Naive B cell (primary cell): ENCODE measurements at places on chromosomes 11 and 22.

DNA sequence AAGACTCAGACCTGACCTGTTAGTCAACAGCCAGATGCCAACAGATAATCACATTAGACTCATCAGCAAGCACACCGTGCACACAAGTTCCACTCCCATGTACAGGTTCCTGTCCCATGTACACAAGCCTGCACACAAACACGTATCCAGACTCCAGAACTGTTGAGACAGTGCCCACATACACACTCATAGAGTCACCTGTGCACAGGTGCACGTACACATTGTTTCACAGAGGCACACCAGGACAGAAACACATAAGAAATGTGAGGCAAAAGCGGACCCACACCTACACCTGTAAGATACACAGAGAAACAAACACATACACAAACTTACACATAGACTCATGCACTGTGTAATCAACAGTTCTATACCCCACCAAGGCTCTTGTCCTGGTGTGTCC lies 2.7 kb upstream of the ZNF74 start:
- DNase-seq = no peak

GRCh38 chr11:131910523-131911387 lies 540.3 kb downstream of the NTM start:
- DNase-seq = no peak

- no peak for DNase-seq
These were observed 18.5 kb downstream of the OR51F1 start for GRCh38 chr11:4751201-4751600.

- no peak for DNase-seq
These were observed 304.9 kb downstream of the NTM start for GRCh38 chr11:131675121-131675888.

GRCh38 chr22:40660730-40661129 lies 18.6 kb upstream of the MCHR1 start:
- DNase-seq = no peak

GRCh38 chr11:111531136-111531535 lies 9.4 kb upstream of the LAYN start:
- no peak for DNase-seq

DNA sequence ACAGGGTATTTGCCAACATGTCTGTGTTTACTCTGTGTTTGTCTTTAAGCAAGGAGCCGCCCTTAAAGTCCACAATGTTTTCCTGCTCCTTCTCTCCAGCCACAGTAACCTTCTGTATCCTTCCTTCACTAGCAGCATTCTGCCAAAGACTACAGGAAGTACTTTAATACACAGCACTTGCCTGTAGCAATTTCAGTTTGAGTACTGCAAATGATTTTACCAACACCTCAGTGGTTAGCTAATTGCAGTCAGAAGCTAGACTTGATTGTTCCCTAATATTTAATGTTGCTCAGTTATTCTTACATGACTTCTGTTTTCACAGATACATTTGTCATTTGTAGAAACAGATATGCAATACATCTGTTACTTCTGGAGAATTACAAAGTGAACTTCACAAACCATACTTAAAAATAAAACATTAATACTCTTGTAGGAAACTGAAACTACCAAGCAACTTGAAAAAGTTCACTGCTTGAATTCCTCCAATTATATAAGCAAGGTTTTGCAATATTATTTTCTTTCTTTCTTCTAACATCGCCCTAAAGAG lies 69.1 kb downstream of the FCHSD2 start:
- DNase-seq = no peak

- no peak for DNase-seq
These were observed 36.7 kb upstream of the GCAT start for GRCh38 chr22:37771081-37771480.

GRCh38 chr22:38873469-38874411 lies 1.7 kb upstream of the CBX6 start:
- DNase-seq = no peak

GRCh38 chr11:69721106-69721505 lies 17.3 kb upstream of the FGF19 start:
- no peak for DNase-seq

GRCh38 chr11:74460481-74461154 lies 6.7 kb downstream of the KCNE3 start:
- DNase-seq = no peak

GRCh38 chr11:60242740-60243239 lies at the start of gene MS4A4E:
TSS of gene MS4A4E (minus strand) at chr11:60243137. CDS start at chr11:60230055, 13,082 bp downstream.
- DNase-seq = peak; percentile 24

GRCh38 chr11:20089796-20090653 lies 70.2 kb downstream of the DBX1 start:
- no peak for DNase-seq

- DNase-seq = no peak
These were observed 4.2 kb downstream of the MYRF start for GRCh38 chr11:61756452-61757212.

DNA sequence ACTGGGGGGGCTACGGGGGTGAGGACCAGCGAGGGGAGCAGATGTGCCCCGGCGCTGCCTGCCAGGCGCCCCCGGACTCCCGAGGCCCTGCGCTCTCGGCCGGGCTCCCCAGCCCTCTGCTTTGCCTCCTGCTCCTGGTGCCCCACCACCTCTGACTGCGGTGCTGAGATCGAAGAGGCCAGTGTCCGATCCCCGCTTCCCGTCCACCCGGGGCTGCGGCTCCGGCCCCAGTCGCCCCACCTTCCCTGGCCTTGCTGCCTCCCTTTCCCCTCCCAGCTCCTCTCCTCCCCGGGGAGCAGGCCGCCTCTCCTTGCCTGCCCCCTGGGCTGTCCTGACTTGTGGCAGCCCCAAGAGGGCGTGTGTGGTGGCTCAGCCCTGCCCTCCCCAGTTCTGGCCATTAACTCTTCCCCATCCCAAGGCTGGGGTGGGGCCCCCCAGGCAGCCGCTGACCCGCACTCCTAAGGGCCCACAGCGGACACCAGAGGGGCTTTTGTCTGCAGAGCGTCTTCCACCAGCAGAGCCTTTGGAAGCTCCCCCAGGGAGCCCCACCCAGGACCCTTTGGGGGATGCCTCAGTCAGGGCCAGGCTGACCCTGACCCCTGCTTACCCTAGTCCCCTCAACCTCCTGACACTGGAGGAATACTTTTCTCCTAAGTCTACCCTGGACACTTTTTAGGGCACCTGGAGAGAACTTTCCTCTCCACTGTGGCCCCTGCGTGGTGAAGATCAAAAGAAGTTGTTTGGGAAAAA lies 16.6 kb downstream of the RTN4RL2 start:
- peak; percentile 26 for DNase-seq

- DNase-seq = no peak
These were observed 1.6 kb upstream of the IZUMO1R start for GRCh38 chr11:94302776-94303175.

- DNase-seq = no peak
These were observed 12.2 kb downstream of the AP2A2 start for GRCh38 chr11:937841-938261.

GRCh38 chr11:112965656-112966055 lies 4.4 kb downstream of the NCAM1 start:
- DNase-seq = no peak

DNA sequence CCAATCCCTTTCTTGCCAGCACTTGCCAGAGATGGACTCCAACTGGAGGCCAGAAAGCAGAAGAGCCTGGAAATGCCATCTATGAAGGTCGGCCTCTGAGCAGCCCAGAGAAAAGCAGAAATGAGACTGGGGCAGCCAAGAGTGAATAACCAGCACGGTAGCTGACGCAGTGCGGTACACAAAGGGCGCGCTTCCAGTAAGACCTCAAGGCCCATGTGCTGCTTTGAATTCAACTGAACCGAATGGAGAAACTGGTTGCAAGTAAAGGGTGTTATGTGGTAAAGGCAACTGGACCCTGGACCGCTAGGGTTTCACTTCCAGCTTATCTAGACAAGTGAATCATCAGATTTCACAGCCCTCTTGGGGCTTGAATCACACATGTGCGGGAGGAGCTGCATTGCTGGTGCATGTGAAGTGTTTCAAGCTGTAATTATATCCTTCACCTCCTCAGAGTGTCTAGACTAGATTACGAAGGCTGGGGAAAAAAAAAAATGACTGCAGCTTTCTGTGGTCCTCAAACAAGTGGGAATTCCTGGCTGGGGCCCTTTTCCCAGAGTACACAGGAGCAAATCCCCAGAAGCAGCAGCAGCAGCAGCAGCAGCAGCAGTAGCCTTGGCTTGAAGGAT lies 128.9 kb downstream of the CCDC34 start:
- no peak for DNase-seq

GRCh38 chr11:86388198-86388597 lies 13.5 kb downstream of the CCDC81 start:
- DNase-seq = no peak

DNA sequence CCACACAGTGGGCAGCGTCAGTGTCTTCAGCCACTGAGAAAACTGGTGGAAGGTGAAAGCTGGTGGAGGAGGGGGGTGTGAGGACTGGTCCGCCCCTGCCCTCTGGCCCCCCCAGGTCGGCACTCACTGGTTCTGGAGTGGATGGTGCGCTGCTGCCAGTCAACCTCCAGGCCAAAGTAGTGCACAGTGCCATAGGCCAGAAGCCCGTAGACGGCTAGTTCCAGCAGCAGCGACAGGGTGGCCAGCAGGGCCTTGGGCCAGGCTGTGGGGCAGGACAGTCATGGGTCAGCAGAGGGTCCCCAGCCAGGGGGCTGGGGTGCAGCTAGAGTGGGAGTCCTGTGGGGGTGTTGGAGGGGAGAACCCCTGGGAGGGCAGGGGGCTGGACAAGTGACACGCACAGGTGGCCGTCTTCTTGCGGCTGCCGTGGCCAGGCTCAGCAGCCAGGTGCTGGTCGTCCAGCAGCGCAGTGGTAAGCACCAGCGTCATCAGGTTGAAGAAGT lies 2.2 kb downstream of the LMF2 start:
- DNase-seq = no peak

GRCh38 chr22:29855611-29856181 lies 17.6 kb upstream of the ASCC2 start:
- DNase-seq = no peak

DNA sequence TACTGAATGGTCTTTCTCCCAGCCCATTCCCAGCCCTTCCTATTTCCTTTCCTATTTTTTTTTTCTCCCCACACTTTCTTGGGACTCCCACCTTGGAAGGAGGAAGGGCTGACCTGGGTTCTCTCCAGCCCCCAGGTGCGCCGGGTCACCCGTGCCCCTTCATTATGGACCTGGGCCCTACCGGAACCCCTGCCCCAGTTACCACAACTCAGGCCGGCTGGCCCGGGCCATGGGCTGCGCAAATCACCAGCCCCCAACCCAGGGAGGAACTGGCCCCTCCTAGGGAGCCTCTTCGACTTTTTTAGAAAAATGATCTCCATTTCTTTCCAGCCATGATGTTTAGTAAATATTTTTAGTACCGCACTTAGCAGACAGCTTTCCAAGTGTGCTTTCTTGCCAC lies 62.2 kb downstream of the MORC2 start:
- no peak for DNase-seq

GRCh38 chr22:24086310-24086709 lies 75.2 kb downstream of the CABIN1 start:
- no peak for DNase-seq

GRCh38 chr11:65898656-65899355 lies 1.4 kb downstream of the FOSL1 start:
- no peak for DNase-seq

- DNase-seq = no peak
These were observed 7.2 kb upstream of the ELMOD1 start for GRCh38 chr11:107583629-107584195.

GRCh38 chr22:23014250-23014649 lies 56.1 kb upstream of the GNAZ start:
- DNase-seq = no peak

DNA sequence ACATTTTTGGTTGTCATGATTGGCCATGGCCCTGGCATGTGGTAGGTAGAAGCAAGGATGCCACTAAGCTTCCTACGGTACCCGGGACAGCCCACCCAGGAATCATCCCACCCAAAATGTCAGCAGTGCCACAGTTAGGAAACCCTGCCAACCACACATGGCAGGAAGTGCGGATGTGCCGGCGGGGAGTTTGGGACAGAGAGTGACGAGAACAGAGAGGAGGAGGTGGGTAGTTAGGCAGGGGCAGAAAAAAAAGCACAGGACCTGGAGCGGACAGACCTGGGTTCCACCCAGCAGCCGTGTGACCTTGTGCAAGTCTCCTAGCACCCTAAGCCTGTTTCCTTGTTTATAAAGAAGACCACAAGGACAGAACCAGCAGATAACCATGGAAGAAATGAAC lies 3.3 kb downstream of the SPI1 start:
- DNase-seq = no peak

- no peak for DNase-seq
These were observed 241.6 kb upstream of the CADM1 start for GRCh38 chr11:115745610-115746512.

DNA sequence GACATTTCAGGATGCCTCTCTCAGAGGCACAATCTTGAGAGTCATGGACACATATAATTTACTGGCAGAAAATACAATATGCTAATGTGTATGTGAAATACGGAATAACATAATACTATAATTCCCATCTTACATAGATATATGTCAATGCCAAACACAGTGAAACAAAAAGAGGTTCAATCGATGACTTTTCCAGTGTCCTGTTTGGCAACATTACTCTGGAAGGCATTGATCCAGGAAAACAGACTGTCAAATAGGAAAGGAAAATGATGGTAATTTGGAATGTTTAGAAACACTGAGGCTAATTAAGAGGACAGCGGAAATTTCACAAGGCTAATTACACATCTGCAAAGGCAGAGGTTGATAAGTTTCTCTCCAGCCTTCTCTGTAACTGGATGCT lies 942.3 kb downstream of the LRRC4C start:
- DNase-seq = no peak

- no peak for DNase-seq
These were observed 58.2 kb upstream of the GNAZ start for GRCh38 chr22:23012081-23012622.

- DNase-seq = no peak
These were observed 57.9 kb upstream of the FSHB start for GRCh38 chr11:30172883-30173311.

- DNase-seq = no peak
These were observed 389.2 kb downstream of the SOX6 start for GRCh38 chr11:15967166-15967565.

- DNase-seq = no peak
These were observed 311.3 kb downstream of the C11orf87 start for GRCh38 chr11:109733245-109733644.

DNA sequence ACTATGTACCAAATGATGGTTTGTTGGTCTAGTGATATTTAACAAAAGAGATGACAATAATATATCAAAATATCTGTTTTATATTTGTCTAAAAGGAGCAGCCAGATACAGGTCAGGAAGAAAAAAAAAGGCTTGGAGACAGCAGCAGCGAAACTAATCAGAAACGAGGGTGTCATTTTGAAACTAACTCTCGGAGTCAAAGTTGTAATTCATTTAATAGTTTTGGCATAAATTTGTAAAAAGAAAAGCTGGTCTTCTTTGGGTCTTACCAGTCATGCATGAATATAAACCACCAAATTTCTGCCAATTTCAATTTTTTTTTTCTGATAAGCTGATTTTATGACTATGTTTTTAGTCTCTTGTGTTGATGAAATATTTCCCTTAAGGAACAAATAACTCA lies 25.5 kb downstream of the NPAT start:
- DNase-seq = no peak

- DNase-seq = no peak
These were observed 942 bp upstream of the TSPAN18 start for GRCh38 chr11:44725757-44726282.
